CD14-positive monocyte (primary cell): ENCODE measurements at places on chromosomes 2 and 18.

DNA sequence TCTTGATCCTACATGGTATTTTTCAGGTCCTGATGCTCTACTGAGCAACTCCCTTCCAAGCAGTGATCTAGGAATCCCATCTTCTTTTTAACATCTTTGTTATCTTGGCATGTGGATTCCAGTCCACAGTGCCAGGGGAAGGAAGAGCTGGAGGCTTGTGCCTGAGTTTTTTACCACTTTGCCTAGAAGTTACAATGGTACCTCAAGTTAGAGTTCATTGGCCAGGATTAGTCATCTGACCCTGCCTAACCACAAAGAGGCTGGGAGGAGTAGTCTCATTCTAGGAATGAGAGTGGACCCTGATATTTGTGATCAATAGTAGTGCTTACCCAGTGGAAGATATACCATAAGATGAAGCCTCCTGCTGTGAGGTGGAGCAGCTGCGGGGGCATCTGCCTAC lies 109.3 kb downstream of the ADCYAP1 start:
- DNase-seq, result no peak
- H3K4me3 ChIP-seq, result no peak overlapping the region
- H3K4me1 ChIP-seq, result no peaks in the 10 kb centered on the region
- H3K27ac ChIP-seq, result no peak overlapping the region

- H3K4me1 ChIP-seq, result no peaks in the 10 kb centered on the region
- no peaks in the 10 kb centered on the region for H3K27me3 ChIP-seq
- no peak for DNase-seq
Observed at GRCh38 chr2:115779085-115779632, 1336.7 kb downstream of the DPP10 start.

DNA sequence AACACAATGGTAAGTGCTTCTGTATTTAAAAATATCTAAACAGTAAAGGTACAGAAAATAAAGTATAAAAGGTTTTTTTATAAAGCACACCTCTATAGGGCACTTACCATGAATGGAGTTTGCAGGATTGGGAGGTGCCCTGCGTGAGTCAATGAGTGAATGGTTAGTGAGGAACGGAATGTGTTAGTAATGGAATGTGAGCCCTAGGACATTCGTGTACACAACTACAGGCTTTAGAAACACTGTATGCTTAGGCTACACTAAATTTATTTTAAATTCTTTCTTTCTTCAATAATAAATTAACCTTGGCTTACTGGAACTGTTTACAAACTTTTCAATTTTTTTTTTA lies 337.9 kb upstream of the SLC39A10 start:
- no peaks in the 10 kb centered on the region for H3K4me1 ChIP-seq
- H3K4me3 ChIP-seq, result no peak overlapping the region
- no peaks in the 10 kb centered on the region for H3K27me3 ChIP-seq

GRCh38 chr2:79980816-79981215 lies 323.7 kb downstream of the LRRTM1 start:
- H3K4me3 ChIP-seq, result no peak overlapping the region
- DNase-seq, result no peak
- no peak overlapping the region for H3K27ac ChIP-seq
- H3K36me3 ChIP-seq, result no peaks in the 10 kb centered on the region

GRCh38 chr2:42227491-42227890 lies 58.3 kb downstream of the EML4 start:
- H3K36me3 ChIP-seq, result no peaks in the 10 kb centered on the region
- H3K27ac ChIP-seq, result no peak overlapping the region
- H3K4me1 ChIP-seq, result no peaks in the 10 kb centered on the region
- no peaks in the 10 kb centered on the region for H3K27me3 ChIP-seq

DNA sequence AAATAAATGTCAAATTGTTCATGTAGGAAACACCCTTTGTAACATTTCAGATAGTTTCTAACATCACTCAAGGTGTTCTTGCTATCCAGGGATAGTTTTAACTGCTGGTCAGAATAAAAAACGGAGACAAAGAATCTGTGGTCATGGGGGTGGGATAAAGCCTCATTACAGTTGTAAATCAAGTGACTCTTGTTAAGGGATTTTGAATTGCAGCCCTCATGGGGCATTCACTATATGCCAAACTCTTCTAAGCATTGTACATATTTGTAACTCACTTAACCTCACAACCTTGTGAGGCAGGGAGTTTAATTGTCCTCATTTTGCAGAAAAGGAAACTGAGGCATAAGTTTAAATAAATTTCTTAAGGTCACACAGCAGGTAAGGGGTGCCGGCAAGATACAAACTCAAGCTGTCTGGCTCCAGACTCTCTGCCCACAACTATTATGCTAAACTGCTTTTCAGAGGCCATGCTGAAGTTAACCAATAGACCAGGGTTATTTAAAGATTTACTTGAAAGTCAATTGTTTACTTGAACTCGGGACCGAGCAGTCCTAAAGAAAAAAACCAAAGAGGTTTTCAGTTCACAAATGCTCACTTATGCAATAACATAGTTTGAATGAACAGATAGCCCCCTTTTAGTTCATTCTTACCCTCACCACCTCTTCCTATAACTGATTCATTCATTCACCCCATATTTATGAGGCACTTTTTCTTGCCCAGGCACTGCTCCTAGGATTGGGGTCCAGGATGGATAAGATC lies 121.6 kb upstream of the FZD5 start:
- no peak for DNase-seq
- H3K27me3 ChIP-seq, result no peaks in the 10 kb centered on the region
- no peak overlapping the region for H3K4me3 ChIP-seq
- no peak overlapping the region for H3K27ac ChIP-seq
